ENCODE measurements at places on chromosomes 5 and 9.

DNA sequence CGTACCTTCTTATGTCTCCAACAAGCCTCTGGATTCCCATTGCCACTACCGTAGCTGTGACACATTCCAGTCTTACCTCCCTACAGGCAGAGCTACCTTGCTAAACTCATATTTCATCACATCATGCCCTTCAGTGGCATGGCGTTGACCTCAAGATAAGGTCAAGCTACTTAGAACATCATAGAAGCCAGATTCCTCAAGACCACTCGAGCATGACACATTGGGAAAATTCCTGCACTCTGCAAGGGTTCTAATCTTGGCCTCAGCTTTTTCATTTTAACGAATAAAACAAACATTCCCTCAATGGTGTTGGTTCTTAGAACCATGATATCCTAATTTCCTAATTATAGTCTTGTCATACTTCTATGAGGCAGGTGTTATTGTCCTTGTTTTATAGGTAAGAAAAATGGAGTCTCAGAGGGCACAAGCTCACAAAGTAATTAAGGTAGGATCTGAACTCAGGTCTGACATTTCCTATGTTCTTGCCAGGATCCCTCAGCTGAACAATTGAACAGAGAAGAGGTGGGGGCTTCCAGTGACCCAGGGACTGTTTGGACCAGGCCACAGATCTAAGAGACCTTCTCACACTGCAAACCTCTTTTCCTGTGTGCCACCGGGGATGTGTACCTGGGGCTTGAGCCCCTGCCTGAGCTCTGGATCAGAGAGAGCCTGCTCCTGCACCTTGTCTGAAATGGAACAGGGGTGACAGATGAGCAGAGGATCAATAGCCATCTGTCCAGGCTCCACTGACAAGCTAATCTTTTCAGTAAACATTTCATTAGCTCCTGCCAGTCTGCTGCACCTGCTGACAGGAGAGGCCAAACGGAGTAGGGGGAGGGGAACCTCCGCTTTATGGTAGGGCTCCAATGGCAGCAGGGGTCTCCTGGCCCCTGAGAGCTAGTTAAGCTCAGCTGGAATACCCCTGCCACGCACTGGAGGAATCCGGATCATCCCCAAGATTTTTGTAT is 49.3 kb downstream of the ALG2 start:
- no peak for DNase-seq

DNA sequence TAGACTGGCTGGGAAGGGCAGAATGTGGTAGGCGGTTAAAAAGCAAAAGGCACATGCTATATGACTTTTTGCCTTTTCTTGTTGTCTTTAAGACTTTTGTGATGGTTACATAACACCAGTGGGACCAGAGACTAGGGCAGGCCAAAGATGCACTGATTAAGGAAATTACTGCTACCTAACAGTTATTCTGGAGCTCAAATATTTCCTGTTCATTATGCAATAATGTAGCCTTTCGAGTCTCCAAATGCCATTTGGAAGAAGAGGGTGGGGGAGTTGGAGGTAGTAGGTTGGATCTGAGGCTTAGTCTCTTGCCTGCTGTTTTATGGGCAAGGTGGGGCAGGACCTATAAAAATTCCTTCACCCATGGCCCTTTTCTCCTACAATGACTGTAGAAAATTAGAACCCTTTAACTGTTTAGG is 51.7 kb downstream of the SH3GL2 start:
- no peak for DNase-seq

GRCh38 chr5:4984461-4984860 is 155.7 kb upstream of the ADAMTS16 start:
- DNase-seq, result no peak

GRCh38 chr5:9818340-9818845 is 188.2 kb upstream of the TAS2R1 start:
- DNase-seq, result no peak

DNA sequence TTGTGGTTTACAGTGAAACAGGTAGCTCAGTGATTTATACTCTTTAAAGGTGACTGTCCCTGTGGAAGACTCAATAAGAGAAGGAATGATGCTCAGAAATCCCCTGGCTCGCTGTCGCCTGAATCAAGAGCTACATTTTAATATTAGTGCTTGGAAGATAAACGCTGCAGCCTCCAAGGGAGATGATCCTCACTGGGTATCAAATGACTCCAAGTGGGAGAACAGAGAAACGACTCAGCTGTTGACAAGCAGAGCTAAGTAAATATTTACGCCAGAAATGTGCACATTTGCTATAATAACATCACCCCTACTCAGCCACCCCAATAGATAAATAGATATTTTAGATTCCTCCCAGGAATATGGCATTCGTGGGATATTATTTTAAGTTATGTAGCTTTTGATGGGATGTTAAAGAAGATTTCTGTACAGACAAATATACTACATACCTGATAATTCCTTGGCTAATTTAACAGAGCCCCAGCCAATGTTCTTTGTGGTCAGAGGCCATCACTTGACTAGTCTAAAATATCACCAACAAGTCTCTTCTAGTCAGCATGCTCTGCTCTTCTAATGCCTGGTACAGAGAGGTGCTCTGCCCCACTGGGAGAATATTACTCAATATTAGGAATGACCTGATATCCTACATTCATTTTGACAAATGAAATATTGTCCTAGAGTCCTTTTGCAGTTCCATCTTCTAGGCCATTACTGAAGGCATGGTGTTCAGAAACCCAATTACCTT is 18.3 kb upstream of the CCDC192 start:
- DNase-seq, result no peak

- DNase-seq, result no peak
Observed at GRCh38 chr9:108270561-108270960, 585.2 kb downstream of the ACTL7B start.

DNA sequence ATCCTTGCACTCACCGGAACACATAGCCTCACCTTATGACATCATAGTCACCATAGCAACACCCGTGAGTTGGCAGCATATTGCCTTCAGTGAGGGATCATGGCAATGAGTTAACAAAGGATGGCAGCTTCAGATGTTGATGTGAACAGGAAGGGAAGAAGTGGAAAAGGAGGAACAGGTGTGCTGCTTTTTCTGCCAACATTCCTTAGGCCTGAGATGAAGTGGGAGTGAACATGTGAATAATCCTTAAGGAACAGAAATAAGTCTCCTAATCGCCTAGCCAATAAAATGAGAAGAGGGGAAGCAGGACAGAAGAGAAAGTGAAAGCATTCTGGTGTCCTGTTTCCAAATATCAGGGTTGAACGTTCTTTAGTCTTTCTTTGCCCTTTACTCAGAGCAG is 360.0 kb downstream of the BRINP1 start:
- no peak for DNase-seq

DNA sequence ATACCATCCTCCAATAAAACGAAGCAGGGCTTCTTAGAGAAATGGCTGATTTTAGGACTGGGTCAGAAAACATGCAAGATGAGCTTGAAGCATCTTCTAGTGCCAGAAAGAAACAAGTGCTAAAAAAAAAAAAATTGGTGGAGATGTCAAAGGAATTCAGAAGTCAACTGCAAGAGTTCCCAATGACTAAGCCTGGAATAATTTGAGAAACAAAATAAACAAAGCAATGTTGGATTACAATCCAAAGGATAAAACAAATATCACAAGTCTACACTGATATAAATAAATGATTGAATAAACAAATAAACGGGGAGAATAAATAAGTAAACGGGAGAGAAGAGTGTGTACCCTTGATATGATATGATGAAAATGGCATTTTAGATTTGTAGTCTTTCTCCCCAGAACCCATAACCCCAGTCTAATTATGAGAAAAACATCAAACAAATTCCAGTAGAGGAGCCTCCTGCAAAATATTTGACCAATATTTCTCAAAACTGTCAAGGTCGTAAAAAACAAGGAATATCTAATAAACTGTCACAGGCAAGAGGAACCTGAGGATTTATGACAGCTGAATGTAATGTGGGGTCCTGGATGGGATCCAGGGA is 63.5 kb upstream of the CCL21 start:
- DNase-seq, result no peak

DNA sequence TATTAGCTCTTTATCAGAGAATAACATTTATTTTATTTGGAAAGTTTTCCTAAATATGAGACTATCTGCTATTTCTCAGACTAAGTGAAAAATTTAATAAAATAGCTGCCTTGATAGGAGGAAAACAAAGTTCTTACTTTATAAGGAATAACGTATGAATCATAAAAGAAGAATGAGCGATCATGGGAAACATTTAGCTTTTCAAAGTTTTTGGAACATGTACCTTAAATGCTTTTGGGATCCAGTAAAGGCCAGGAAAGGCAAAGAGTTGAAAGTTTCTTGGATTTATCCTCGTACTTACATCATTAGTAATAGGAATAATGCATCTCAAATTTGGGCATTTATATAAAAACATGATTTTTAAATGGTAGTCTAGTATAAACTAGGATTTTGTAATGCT is 19.4 kb downstream of the OGN start:
- DNase-seq, result no peak

DNA sequence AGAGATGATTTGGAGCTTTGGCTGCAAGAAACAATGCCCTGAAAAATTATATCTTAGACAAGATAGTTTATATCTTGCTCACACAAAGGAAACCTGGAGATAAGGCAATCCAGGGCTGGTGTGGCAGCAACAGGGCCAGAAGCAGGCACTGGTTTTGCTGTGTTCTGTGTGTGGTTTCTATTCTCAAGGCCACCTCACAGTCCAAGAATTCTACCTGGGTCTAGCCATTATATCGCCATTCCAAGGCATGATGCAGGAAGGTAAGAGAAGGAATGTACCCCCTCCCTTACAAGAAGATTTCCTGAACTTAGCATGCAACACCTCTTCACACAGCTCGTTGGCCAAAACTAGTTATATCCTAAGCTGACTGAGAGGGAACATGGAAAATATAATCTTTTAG is 74.5 kb upstream of the MEGF10 start:
- peak; percentile 86 for DNase-seq
